ENCODE measurements at places on chromosomes 5 and 9.

DNA sequence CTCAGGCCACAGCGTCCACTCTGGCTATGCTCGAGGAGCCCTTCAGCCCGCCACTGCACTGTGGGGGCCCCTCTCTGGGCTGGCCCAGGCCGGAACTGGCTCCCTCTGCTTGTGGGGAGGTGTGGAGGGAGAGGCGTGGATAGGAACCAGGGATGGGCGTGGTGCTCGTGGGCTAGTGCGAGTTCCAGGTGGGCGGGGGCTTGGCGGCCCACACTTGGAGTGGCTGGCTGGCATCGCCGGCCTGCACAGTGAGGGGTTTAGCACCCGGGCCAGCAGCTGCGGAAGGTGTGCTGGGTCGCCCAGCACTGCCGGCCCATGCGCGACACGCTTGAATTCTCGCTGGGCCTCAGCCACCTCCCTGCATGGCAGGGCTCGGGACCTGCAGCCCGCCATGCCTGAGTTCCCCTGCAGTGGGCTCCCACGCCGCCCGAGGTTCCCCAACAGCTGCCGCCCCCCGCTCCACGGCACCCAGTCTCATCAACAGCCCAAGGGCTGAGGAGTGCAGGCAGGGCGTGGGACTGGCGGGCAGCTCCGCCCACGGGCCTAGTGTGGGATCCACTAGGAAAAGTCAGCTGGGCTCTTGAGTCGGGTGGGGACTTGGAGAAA, 103.8 kb downstream of the YTHDC2 start:
- no peak for DNase-seq

DNA sequence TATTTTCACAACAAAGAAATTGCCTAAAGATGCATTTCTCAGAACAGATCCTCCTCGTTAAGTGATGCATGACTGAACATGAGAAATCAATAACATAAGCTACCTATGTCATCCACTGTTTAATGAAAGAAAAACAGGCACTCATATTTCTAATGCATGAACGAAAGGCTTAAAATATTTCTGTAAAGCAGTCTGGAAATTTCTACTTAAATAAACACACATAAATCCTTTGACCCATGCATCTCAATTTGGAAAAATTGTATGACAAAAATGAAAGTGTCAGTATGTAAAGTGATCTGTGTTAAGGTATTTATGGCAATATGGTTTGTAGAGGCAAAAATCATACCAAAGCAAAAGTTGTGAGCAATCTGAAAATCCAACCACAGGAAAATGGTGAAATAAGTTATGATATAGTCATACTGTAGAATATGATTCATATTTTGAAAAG, 399.2 kb upstream of the GRAMD2B start:
- no peak for DNase-seq

GRCh38 chr9:94864196-94864595, 137.7 kb downstream of the AOPEP start:
- no peak for DNase-seq

DNA sequence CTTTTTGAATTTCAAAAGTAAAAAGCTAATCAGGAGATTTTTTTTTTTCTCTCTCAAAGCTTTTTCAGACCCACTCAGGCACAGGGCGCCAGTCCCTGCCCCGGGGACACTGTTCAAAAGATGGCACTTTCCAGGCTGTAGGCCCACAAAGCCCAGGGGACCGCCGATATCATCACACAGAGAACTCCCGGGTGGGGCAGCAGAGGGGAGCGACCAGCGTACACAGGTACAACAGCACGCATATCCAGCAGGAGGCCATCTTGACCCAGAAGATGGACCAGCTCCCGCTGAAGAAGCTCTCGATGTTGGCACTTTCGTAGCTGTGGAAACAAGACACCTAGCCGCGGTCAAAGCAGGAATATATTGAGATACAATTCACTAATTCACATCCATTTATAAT, 108.3 kb downstream of the THBS4 start:
- DNase-seq: no peak

- DNase-seq: peak; percentile 28
These were observed 346 bp downstream of the ATOX1 start for GRCh38 chr5:151758141-151758429.

- no peak for DNase-seq
These were observed 51.0 kb downstream of the KIF4B start for GRCh38 chr5:155064580-155064979.

- DNase-seq: no peak
These were observed 558.0 kb downstream of the TLR4 start for GRCh38 chr9:118262191-118262590.

Data from germinal center (tissue), 1 donor.